NCI-H1092 treated with DMSO at 0.1 percent for 48 hours (cell line): ENCODE measurements at places on chromosomes 11 and 22.

GRCh38 chr22:36406721-36407120 is 19.0 kb upstream of the MYH9 start:
- DNase-seq, result no peak

GRCh38 chr11:35404388-35404775 is 15.0 kb downstream of the SLC1A2 start:
- DNase-seq, result peak; percentile 1

- no peak for DNase-seq
These were observed 30.2 kb upstream of the HMGXB4 start for GRCh38 chr22:35226958-35227647.

- no peak for DNase-seq
These were observed 24.7 kb downstream of the PC start for GRCh38 chr11:66933531-66933930.

DNA sequence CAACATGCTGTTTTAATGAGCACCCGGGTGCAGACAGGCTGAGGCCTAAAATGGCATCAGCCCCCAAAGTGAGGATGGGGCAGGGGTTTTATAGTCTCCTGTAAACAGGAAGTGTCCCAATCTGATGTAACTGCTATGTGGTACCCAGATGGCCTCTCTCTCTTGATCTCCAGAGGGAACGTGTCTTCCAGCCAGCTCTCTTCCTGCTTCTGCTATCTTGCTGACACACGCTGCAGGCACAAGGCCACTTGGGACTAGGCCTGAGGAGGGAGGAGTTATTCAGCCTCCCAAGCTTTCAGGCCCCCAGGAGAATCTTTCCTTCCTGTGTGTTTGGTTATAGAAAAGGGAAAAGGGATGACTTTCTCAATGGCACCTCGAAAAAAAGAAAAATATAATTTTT is 11.4 kb upstream of the VSTM5 start:
- DNase-seq, result no peak

- no peak for DNase-seq
These were observed 375 bp downstream of the BSCL2 start for GRCh38 chr11:62706850-62707247.

GRCh38 chr11:3340025-3340424 is 38.9 kb downstream of the ZNF195 start:
- DNase-seq, result no peak

GRCh38 chr11:64794526-64794925 is 8.5 kb downstream of the MAP4K2 start:
- DNase-seq, result no peak

DNA sequence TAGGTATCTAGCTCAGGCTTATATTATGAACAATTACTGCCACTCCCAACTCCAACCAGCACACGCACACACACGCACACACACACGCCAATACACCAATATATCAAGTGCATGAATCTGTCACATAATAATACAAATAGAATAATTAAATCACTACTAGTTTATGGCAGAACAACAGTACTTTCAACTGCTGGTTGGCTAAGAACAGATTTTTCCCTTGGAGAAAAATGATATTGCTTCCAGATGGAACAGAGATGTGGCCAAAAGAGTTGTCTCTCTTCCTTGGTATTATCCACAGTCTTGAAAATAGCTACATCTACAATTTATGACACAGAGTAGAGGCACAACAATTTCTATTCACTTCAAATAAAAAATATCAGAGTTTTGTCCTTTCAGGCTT is 538.3 kb upstream of the FAT3 start:
- no peak for DNase-seq

- no peak for DNase-seq
These were observed 162.9 kb downstream of the DLG2 start for GRCh38 chr11:85464283-85464682.

- DNase-seq, result no peak
These were observed 24.2 kb downstream of the MUC5AC start for GRCh38 chr11:1181853-1182535.

- DNase-seq, result no peak
These were observed 84.7 kb downstream of the DGCR2 start for GRCh38 chr22:19037282-19038163.

DNA sequence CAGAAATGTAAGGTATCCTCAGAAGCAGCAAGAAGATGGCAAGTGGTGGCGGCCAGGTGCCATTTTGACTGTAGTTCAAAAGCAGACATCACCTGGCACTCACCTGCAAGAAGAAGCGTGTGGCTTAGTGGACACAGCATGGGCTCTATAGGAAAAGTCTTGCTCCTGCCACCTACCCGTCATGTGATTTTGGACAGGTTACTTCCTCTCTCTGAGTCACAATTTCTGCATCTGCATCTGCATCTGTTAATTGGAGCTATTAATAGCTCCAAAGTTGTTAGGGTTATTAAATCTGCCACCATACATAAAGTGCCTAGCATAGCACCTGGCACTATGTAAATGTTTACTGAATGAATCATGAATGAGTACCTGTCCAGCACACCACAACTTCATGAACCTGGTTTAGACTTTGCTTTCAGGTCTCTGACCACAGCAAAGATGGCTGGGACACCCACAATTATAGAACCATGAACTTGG is 16.8 kb downstream of the RAB30 start:
- DNase-seq, result no peak

- DNase-seq, result no peak
These were observed 20.2 kb upstream of the ST14 start for GRCh38 chr11:130139401-130139800.

- DNase-seq, result no peak
These were observed 252.7 kb downstream of the CASP12 start for GRCh38 chr11:104645261-104646222.

GRCh38 chr11:74641289-74641688 is 48.9 kb downstream of the POLD3 start:
- DNase-seq, result peak; percentile 23

DNA sequence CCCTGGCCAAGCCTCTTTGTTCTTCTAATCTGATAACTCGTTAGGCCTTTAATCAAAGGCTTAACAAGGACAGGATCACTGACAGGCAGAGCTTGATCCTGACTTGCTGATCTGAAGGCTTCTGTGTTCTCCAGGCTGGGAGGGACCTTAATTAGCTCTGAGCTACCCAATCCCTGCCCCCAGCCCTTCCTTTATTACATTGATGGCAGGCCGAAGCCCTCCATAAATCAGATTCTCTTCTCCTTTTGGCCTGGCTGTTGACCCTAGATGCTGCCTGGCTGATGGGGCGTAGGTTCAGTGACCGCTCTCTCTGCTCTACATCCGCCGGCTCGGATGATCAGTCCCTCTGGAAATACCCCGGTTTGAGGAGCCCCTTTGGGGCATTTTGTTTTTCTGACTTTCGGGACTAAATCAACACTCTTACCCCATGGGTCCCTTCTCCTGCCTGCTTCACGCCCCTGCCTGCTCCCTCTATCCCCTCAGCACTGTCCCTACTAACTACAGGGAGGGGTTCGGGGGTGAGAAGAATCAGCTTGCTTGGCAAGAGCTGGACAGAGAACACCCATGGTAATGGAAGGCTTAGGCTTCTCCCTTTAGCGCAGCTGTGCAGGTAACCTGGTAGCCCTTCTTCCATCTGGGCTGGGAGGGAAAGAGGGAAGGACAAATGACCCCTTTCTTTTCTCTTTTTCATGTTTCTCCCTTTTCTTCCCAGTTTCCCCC is 10.0 kb upstream of the RRM1 start:
- DNase-seq, result no peak

GRCh38 chr11:8223513-8223900 is 40.2 kb downstream of the LMO1 start:
- DNase-seq, result no peak

- DNase-seq, result no peak
These were observed 173.6 kb downstream of the ST3GAL4 start for GRCh38 chr11:126529037-126529436.

DNA sequence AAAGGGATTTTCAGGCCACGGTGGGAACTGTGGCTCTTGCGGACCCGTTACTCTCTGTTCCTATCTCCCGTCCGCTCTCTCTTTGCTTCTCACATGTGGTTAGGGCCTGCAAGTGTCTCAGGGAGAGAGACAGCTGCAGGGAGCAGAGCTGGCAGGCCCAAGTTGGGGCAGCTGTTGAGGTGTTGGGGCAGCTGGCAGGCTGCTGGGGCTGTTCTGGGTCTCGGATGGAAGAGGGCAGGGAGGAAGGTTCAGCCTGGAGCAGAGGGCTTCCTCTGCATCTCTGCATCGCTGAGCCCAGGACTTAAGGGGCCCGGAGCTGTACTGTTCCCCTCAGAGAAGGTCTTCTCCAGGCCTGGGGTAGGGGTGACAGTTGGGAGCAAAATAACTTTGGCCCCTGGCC is 2.6 kb upstream of the CNIH2 start:
- no peak for DNase-seq

GRCh38 chr11:115361025-115361424 is 143.2 kb downstream of the CADM1 start:
- DNase-seq, result no peak

- no peak for DNase-seq
These were observed 66.0 kb upstream of the GRAMD1B start for GRCh38 chr11:123364080-123364479.

DNA sequence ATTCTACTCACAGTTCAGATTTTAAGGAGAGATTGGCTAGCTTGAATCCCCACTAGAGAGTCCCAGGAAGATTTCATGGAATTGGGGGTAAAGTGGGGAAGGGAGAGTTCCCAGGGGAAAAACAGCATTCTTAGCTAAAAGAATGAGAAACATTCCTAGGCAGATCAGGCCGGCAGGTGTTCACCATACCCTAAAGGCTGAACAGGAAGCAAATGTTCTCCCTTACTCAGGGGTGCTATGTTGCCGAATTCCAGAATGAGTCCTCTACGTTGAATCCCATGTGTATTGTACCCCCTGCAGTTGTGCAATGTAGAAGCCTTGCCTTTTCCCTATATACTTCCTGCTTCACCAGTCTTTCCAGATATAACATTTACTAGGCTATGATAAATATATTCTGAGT is 135.2 kb upstream of the NCAM1 start:
- no peak for DNase-seq

GRCh38 chr11:120131941-120132644 is 5.8 kb downstream of the TRIM29 start:
- DNase-seq, result no peak

DNA sequence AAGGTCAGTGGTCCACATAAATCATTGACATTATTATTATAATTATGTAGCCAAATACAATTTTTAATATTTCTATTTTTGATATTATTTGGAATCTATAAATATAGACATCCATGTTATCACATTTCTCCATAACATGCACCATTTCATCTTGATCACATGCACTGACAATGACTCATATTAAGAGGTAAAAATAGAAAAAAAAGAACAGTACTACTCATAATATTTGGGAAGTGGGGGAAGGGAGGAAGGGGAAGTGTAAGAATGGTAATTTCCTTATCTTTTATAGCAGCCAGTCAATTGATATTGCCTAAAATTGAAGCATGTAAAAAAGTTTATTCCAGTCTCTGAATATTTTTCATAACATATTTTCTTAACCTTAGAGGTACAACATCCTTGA is 72.3 kb downstream of the ADM start:
- no peak for DNase-seq

DNA sequence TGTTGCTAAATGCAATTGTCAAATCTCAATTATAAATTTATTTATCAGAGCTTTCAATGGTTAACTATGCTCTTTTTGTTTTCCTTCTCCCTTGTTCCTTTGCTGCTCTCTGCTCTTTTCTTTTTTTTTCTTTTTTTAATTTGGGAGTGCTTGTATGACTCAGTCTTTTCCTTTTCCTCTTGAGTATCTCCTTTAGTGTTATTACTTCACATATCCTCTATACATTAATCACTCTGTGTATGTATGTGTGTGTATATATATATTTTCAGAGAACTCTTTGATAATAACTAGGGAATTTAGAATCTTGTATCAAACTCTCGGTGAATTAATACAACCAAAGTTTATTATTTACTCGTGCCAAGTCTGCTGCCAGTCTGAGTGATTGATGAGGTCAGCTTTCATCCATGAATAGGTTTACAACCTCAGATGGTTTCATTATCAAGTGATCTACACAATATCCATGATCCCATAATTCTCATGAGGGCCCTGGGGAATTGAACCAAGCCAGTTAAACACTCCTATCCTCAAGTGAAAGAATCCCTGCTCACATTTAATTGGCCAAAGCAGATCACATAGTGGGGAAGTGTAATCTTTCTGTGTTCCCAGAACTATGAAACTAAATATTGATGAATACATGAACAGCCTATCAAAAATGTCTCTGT is 743.4 kb upstream of the CNTN5 start:
- DNase-seq, result no peak

- DNase-seq, result no peak
These were observed 1.4 kb upstream of the TMEM134 start for GRCh38 chr11:67470337-67471002.

DNA sequence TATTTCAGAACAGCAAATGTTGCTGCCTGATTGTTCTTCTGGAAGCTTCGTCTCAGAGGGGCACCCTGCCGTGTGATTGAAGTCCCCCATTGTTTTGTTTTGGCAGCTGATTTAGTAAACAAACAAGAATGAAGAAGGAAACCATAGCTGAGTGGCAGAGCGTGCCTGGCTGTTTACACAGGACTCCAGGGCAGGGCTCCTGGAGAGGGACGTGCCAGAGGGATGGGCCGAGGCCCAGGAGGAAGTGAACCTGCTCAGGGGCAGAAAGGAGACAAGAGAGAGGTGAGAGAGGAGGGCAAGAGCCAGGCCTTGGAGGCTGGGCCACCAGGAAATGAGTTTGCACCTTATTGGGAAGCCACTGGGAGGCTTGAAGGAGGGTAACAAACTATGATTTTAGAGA is 85.5 kb upstream of the B3GAT1 start:
- DNase-seq, result peak; percentile 94

DNA sequence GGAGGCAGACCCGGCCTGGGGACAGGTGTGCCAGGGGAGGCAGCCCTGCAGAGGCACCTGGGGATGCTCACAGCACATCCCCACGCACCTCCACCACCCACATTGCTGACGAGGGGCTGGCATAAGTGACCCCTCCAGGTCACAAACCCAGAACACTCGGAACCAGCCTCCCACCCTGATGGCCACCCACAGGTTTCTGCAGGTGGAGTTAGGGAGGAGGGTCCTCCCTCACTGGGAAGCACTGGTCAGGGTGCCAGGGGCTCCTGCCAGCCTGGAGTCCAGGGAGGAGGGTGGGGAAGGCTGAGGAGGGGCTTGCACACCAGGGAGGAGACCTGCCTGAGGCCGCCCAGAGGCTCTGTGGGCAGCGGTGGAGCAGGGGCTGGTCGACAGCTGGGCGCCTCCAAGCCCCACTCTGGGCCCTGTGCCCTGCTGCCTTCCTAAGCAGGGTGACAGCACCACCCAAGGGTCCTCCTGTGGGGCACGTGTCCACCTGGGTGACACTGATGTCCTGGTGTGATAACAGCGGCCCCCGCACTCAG is 51.0 kb upstream of the CARS1 start:
- DNase-seq, result no peak

GRCh38 chr22:21025266-21025665 is 7.1 kb downstream of the SLC7A4 start:
- no peak for DNase-seq
